H4 (cell line): ENCODE measurements at places on chromosomes 3 and 15. TPM values are rescaled to one million over a fixed set of nuclear protein-coding genes. Genes with fewer than 3 reads are reported as not detected.

GRCh38 chr15:89395996-89396395 is 61.4 kb upstream of the POLG start:
- DNase-seq: peak; percentile 75

GRCh38 chr15:45424429-45424828 is 46.1 kb upstream of the GATM start:
- DNase-seq: no peak

DNA sequence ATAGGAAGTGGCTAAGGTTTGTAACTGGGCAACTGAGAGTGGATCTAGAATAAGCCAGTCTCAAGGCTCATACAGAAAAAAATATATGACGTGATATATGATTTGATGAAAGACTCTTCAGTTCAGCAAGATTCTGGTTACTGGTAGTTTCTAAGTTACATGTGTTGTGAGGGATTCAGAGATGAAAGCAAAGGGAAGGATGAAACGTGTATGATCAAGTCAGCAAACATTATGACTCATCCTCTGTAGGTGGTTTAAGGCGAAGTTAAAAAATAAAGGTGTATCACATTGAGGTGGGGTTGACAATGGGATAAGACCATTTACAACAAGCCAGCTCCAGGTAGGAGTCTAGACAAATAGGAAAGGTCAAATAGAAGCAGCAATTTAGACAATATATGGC is 16.2 kb downstream of the TERC start:
- no peak for DNase-seq

DNA sequence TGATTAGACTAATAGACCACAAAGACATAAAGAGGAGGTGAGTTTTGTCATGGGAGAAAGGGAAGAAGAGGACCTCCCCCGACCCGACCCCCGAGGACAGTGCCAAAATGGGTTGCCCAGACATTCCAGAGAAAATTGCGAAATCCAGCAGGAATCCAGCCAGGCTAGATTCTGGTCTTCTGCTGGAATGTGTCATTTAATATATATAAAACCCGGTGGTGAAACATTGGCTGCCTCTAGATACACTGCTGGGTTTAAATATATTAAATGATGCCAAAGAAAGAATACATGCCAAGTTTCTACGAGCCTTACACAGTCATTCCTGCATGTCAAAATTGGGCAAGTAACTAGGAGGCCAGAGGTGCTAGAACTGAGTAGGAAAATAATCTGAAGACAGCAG is 45.3 kb upstream of the SPESP1 start:
- peak; percentile 26 for DNase-seq

- DNase-seq: no peak
Observed at GRCh38 chr3:97439373-97439772, 325.2 kb upstream of the ARL6 start.

GRCh38 chr15:70956201-70956995 is 63.8 kb downstream of the LRRC49 start:
- DNase-seq: no peak

- DNase-seq: no peak
Observed at GRCh38 chr3:42518800-42519567, 16.5 kb downstream of the VIPR1 start.

Gene WNT5A
- 40.8 and 63.3 TPM in 2 replicates for total RNA-seq

Gene IP6K1
- 13.0 and 18.0 TPM in 2 replicates for total RNA-seq

Gene TIMP4
- 0.52 and 1.1 TPM in 2 replicates for total RNA-seq
